ENCODE measurements at places on chromosomes 16 and 17.

DNA sequence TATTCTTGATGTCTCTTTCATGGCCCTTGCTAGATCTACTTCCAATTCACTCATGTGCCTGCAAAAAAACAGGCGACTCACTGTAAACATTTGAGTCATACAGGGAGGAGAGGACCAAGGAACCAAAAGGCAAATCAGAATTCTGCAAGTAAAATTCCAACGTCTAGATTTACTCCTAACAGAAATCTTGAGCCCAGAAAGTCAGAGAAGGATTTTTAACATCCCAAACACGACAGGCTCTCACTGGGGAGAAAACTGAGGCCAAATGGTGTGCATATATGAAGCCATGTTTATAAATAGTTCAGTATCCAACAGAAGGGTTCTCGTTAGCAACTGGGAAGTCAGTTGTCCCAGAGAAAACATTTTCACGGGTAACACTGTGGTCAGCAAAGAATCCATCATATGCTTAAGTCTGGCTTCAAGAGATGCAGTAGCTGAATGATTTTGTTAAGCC is 40.1 kb downstream of the LITAF start:
- DNase-seq: no peak

DNA sequence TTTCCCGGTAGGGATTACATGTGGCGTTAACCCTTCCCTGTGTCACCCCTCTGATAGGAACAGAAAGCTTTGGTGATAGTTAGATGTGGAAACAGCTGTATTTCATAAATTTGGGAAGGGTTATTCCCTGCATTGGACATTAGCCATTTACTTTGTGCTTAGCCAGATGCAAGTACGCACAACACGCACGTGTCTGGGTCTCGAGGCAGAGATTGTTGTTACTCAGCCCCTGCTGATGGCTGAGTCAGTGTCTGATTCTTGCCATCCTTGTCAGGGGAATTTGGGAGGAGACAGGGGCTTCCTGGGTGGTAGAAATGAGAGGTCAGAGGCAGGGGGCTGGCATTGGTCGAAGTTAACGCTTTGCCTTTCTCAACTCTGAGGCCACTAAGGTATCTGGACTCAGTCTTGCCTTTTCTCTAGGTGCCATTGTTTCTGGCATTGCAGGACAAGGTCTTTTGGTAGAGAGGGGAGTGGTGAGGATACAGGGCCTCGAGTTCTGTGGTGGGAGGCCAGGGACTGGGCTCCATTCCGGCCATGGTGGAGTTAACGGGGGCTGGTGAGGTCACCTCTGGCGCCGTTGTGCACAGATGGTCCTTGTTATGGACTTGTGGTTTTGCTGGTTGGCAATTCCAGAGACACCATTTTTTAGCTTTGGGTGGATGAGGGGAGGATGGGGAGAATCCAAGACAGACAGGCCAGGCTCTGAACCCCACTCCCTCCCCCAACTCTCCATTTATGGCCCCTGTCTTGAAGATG is 8.2 kb downstream of the MMP2 start:
- DNase-seq: no peak

DNA sequence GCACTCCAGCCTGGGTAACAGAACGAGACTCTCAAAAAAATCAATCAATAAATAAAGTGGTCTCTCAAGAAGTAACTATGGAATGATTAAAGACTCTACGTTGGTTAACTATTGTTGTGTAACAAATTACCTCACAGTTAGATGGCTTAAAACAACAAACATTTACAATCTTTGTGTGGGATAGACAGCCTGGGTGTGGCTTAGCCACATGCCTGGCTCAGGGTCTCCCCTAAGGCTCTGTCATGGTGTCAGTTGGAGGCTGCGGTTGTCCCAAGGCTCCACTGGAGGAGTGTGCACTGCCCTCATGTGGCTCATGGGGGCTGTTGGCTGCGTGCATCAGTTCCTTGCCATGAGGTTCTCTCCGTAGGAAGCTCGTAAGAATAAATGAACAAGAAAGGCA is 294.5 kb downstream of the SNX29 start:
- peak; percentile 14 for DNase-seq

GRCh38 chr17:64334851-64335250 is 55.8 kb downstream of the PECAM1 start:
- DNase-seq: no peak

- DNase-seq: no peak
These were observed 7.1 kb downstream of the IRX5 start for GRCh38 chr16:54937671-54938211.

DNA sequence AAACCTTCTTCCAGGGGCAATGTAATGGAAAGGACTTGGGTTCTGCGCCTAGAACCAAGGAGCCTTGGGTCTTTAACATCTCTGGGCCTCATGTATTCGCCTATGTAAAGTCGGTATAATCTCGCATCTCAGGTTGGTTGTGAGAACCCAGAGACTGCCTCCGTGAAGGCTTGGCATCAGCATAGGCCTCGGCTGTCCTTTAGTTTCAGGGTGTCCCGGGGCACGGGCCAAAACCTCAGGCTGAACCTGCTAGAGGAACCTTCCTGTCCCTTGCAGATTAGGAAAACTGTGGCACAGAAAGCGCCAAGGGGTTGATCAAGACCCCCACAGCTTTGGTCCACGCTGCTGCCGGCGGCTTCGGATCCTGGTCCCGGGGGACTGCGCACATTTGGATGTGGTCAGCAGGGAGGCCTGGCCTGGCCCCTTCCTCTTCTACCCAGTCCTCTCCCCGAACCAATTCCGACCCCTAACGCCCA is 772 bp upstream of the PHAF1 start:
- DNase-seq: no peak

GRCh38 chr16:142405-142967 is 4.0 kb upstream of the NPRL3 start:
- DNase-seq: no peak

DNA sequence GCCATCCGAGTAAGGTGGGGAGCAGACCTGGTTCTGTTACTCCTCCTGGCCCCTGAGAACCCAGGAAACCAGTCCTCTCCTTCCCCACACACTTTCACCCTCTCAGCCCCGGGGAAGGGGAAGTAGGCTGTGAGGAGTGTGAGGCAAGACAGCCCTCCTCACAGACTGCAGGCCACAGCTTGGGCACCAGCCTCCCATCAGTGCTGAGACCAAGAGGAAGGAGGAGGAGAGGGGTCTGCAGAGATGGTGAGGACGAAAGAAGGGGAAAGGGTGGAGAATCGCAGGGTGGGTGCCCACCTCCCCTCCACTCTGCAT is 7.0 kb downstream of the G6PC3 start:
- no peak for DNase-seq

DNA sequence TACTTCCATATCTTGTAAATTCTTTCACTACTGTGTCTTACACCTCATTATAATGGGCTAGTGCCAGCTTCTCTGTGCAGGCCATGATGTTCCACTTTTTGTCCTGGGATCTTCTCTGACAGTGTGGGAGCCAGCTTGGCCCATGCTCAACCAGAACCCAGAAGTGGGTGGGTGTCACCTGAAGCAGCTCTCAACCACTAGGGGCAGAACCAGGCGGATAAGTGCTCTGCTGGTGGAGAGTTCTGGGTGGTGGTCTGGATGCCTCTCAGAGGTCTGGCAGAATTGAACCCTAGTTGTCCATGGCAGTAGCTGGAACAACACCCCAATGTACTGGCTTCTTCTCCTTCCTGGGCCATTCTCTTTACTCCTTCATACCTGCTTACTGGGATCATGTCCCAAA is 254.1 kb upstream of the N4BP1 start:
- no peak for DNase-seq

GRCh38 chr17:7174603-7175326 is 4.4 kb downstream of the ASGR1 start:
- no peak for DNase-seq

- no peak for DNase-seq
These were observed 37.4 kb upstream of the CDH13 start for GRCh38 chr16:82589407-82589806.

DNA sequence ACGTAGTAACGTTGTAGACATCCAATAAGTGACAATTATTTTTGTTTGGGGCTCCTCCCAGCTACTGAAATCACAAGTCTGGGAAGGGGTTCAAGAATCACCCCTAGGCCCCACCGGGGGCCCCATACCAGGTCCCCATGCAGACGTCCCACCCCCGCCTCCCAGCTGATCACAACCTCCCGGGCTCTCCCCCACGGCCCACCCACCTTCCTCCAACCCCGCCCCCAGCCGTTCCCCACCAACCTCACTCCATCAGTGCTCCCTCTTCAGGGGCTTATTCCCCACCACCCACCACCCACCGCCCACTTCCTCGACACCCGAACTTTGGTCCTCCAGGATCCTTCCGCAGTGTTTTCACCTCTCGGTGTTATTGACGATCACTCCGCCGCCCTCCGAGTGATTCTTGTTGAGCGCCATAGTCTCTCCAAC is 240 bp downstream of the WBP2 start:
- DNase-seq: no peak

GRCh38 chr16:85616607-85617321 is 3.6 kb downstream of the GSE1 start:
- DNase-seq: no peak

DNA sequence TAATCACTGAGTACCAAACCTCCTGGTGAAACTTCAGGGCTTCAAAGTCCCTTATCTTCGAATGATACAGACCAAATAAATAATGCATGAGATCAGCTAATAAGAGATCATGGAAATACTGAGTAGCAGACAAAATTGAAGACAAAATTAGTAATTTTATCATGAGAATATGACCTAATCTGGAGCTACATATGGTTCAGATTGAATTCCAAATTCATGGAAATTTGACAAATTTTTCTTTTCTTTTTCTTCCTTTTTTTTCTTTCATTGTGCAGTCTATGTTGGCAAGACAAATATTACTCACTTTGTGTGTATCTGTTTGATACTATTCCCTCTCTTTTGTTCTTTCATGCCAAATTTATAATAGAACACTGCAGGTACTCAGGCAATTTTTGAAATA is 218.1 kb upstream of the KCNJ16 start:
- DNase-seq: no peak

GRCh38 chr17:65990593-65990992 is 201.3 kb downstream of the CEP112 start:
- DNase-seq: no peak

DNA sequence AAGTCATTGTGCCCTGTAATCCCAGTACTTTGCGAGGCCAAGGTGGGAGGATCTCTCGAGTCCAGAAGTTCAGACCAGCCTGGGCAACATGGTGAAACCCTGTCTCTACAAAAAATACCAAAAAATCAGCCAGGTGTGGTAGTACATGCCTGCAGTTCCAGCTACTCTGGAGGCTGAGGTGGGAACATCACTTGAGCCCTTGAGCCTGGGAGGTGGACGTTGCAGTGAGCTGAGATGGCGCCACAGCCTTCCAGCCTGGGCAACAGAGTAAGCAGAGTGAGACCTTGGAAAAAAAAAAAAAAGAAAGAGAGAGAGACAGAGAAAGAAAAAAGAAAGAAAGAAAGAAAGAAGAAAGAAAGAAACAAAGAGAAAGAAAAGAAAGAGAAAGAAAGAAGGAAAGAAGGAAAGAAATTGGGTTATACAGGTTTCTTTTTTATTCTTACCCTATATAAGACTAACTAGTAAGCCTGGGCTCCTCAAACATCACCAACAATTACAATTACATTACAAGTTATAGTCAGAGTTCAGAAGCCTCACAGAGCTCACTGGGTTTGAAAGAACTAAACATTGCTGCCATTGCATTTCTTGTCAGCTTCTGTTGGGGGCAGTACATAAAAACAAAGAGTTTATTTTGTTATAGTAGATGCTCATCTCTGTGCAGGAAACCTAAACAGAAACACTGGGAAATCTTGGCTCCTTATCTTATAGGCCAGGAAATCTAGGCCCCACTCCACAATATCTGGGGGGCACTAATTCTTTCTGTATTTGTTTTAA is 6.7 kb upstream of the ABCA9 start:
- DNase-seq: no peak

DNA sequence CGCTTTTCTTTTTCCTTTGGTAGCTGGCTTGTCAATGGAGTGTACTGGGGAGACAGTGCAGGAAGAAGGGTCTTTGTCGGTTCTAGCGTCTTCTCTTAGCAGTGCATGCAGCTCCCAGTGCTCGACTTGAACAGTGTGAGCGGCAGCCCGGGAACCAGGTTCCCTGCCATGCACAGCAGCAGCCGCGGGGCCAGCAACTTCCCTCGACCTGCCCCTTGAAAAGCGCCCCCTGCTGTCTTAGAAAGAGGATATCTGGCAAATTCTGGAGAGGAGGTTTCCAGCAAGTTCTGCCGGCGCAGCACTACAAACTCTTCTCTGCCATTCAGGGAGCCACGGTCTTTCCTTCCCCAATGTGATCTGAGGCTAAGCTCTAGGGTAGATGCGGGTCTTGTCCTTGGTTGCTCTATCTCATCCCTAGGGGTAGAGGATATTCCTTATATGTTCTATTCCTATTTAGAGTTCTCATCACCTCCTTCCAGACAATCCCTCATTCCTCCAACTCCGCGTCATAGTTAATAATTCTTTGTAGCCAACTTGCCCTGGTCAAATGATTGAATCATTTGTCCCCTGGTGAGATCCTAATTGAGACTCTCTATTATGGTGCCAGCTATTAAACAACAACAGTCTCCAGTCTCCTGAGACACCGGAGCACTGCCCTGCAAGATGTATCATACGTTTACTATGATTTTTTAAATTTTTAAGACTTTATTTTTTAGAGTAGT is 451.3 kb downstream of the PMP22 start:
- no peak for DNase-seq

DNA sequence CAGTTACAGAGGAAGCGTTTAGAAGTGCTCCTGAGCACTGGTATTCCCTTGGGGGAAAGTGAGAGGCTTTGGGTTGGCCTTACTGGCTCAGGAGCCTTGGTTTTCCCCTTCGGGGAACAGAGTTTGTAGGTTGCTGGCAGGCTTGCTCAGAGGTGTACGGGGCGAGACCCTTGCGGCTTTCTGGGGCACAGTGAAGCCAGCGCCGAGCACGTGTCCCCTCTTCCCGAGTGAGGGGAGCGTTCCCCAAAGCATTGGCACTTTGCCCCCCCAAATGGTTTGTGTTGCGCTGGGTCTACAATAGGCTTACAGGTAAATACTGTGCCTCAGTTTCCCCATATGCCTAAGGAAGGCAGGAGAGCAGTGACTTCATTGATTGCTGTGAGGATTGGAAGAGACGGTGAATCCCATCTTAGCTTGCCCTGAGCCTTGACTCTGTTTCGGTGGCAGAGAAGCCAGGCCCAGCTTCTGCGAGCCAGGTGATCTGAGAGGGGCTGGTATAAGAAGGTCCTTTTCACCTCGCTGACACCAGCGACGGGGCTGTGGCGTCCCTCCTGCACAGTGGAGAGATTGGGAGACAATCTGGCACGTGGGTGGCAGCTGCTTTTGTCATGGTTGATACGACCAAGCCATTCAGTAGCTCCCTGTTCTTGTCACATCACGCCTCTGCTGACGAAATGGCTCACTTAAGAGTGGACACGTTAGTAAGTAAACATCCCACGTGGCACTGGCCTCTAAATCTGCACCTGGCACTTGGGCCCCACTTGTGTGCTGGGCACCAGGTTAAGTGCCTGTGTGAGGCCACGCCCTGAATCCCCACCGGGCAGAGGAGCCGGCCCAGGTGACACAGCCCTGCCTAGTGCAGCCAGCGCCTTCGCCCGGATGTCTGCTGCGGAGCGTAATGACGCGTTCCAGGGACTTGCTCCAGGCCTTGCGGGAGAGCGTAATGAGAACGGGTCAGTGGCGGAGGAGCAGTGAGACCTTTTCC is 55.0 kb downstream of the MEAK7 start:
- no peak for DNase-seq

GRCh38 chr16:75227361-75228142 is 8.8 kb downstream of the CTRB1 start:
- DNase-seq: no peak

GRCh38 chr17:17313350-17313991 is 10.3 kb downstream of the NT5M start:
- no peak for DNase-seq
